Esophagus mucosa (tissue), 1 donor: ENCODE measurements at places on chromosomes 11 and 22. TPM values are rescaled to one million over a fixed set of nuclear protein-coding genes. Genes with fewer than 3 reads are reported as not detected.

- no peak for ATAC-seq
Observed at GRCh38 chr11:72753341-72754148, 1.3 kb upstream of the ARAP1 start.

GRCh38 chr22:41808400-41808799, 7.9 kb downstream of the CCDC134 start:
- no peak for ATAC-seq

- no peak for ATAC-seq
Observed at GRCh38 chr11:102840018-102840417, 3.4 kb downstream of the MMP3 start.

The TRIM49D2 gene
- not detected for total RNA-seq

The TNNI2 gene
- total RNA-seq: 4.4 TPM
